Activated CD4-positive, alpha-beta T cell treated with anti-CD3 and anti-CD28 coated beads, Interleukin-2, amount 50 U/mL, for 24 hours (primary cell): ENCODE measurements at places on chromosomes 1 and 21.
A peak's percentile ranks its signal among the peaks of the same experiment; 100 is the strongest.

DNA sequence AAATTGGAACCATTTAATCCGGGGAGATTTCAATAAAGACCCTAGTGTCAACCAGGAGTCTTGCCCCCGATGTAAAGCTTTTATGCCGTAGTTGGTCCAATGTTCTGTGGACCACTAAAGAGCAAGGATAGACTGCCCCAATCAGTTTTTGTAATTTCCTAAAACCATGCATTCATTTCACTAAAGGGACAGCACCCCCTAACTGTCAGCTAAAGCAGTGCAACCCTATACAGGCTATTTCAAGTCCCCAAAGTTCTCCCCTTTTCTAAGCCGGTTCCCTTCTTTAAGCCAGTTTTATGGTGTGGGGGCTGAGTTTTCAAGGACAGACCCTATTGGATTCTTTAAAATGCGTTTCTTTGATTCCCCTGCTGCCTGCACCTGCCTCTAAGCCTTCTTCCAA, 12.7 kb upstream of the PDPN start:
- no peak for DNase-seq

DNA sequence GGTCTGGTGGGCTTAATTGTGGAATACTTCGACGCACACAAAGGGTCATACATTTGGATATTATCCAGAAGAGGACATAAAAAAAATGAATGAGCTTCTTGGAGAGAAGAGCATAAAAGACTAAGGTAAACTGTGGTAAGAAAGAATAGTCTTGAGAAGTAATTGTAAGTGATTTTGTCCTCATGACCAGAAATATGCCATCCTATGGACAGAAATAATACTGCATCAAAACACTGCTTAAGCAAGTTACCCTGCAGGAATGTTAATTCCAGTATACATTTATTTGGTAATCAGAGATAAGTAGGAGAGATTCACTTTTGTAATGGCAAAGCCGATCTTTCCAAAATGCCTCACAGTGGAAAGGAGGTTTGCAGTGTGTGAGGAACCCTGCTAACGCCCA, 111.9 kb downstream of the NRIP1 start:
- DNase-seq, result no peak

DNA sequence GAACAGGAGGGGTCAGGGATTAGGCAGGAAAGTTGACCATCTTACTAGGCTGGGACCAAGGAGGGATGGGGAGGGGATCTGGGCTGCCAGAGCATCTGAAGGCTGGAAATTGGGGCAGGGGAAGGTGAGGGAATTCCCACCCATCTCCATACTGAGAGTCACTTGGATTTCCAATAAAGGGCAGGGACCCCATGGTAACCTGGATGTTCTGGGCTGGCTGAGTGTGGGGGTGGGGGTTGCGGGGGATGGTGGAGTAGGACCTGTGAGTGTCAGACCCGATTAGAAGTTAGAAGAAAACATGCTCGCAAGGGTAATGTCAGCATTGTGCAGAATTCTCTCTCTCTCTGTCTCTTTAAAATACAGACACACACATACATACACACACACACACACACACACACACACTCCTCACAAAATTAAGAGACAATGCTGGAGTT, 40.0 kb upstream of the EPS15 start:
- no peak for DNase-seq

DNA sequence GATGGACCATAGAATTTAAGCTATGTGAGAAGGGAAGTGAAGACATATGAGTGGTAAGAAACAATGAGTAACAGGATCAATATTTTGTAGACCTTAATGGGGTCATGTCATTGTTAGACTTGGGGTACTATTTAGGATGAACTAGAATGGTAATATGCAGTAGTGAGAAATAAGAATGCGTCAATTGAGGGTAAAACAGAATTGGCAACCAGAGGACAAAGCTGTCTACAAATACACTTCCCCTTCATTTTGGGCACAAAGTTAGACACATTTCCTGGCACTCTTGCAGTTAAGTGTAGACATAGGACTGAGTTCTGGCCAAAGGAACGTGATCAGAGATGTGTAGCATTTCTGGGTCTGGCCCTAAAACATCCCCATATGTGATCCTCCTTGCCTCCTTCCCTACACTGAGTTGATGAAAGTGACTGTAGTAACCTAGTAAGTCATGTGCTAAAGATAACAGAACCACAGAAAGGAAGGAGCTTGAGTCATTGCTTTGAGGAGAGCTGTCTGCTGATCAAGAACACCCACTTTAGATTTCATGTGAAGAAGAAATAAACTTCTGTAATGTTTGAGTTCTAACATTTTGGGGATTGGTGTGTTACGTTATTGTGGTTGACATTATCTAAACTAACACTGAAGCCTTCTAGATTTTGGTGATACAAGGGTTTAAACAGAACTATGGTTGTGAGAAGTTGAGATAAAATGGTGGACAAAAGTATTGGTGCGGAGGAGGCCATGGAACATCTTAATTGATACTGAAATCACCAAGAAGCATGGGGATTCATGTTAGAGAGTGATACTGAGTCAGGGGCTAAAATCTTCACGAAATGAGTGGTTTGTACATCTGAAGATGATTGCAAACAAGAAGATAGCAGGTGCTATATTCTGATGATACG, 41.7 kb downstream of the CD55 start:
- DNase-seq, result peak; percentile 42

DNA sequence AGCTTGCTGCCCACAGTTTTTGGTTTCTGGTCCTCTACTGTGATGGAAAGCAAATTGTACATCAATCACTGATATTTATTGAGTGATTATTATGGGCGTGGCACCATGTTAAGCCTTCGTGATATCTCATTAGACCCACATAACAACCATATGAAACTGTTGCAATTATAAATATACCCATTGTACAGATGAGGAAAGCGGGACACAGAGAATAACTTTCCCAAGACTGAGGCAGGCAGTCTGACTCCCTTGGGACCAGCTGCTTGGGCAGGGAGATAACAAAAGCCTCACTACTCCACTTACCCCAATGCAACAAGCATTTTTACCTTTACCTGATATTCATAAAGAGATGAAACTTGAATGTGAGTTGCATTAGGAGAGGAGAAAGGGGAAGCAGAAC, 4.3 kb upstream of the CASZ1 start:
- no peak for DNase-seq

- DNase-seq, result no peak
Measured at GRCh38 chr1:2468041-2468472, 8.0 kb upstream of the PLCH2 start.

- DNase-seq, result no peak
Measured at GRCh38 chr1:56525489-56526041, 53.8 kb downstream of the PLPP3 start.
